ENCODE measurements at places on chromosomes 2 and 18.

DNA sequence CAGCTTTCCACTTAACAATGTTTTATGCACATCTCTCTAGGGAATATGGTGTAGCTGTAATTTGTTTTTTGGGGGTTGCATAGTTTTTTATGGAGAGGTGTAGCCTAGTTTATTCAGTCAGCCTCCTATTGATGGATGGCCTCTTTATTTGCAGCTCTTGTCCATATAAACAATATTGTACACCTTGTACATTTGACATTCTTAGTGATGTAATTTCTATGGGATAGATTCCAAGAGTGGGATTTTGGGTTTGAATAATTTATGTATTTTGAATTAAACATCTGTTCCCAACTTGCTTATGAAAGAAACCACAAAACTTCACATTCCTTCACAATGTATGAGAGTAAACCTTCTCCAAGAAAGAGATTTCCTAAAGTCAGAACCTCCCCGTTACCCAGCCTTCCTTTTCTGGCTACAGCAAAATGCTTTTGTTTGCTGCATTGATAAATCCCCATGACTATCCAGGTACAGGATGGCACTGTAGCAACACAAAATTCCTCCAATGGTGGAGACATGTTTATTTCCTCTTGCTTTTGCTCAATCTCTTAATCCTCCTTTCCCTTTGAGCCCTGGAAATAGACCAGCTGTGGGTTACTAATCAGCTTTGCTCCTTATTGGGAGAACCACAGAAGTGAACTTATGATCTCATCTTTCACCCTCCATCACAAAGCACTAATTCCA, 58.4 kb upstream of the GALR1 start:
- DNase-seq = no peak

GRCh38 chr2:10120158-10120876, 2.2 kb upstream of the RRM2 start:
- DNase-seq = peak; percentile 87

GRCh38 chr2:43948370-43948769, 47.4 kb downstream of the LRPPRC start:
- DNase-seq = no peak

- DNase-seq = no peak
Measured at GRCh38 chr2:9722451-9722850, 91.7 kb upstream of the YWHAQ start.

GRCh38 chr2:72848436-72849137, 22.8 kb upstream of the EXOC6B start:
- no peak for DNase-seq

- DNase-seq = no peak
Measured at GRCh38 chr2:24342110-24342910, 18.0 kb downstream of the ITSN2 start.
